ENCODE measurements at places on chromosomes 2 and 18.

- no peak for DNase-seq
These were observed 238.0 kb upstream of the SALL3 start for GRCh38 chr18:78741381-78742217.

DNA sequence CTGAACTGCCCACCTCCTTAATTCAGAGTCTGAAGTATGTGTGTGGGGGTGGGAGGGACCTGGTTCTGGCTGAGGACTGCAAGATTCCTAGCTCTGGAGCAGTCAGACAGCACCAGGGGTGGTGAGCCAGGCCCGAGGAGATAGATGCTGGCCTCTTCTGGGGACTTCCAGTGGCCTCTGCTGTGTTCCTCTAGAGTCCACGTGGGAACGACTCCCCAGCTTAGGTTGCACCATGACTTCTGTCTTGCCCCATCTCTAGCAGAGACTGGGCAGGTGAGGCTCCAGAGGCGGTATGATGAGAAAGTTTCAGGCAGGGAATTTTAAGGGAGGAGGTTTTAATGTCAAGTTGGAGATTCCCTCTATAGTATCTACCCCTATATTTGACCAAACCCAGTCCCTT is 22.0 kb upstream of the RESP18 start:
- DNase-seq, result no peak

DNA sequence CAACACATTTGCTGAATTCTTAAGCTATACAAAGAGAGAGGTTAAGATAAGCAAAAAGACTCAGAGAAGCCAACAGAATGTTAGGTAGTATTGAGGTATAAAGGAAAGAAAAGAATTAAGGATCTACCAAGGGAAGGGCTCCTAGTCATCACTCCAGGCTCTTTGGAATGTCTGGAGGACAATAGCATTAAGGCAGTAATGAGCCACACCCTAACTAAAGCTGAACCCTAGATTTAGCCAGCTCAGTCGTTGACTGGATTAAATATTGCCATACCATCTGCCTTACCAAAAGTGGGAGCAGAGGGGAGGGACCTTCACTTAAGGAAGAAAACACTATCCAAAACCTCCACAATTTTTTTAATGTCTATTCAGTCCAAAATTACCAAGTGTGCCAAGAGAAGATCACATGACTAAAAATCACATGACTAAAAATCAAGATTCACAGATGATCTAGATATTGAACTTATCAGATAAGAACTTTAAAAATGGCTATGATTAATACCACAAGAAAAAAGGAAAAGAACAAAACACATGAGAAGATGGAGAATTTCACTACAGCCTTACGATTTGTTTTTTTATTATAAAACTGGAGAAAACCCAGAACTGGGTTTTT is 59.7 kb downstream of the EXOC6B start:
- no peak for DNase-seq

DNA sequence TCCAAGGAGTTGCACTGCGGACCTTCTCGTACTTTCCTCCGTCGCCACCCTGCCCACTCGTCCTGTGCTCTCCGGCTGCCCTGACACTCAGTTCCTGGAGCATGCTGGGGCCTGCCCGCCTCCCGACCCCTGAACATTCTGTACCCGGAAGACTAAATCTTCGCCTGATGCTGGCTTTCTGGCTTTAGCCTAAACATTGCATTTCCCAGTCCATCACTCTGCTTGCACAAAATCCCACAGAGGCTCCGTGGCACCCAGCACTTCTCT is 550 bp upstream of the SFXN5 start:
- DNase-seq, result no peak

GRCh38 chr2:215241791-215242305 is 70.0 kb upstream of the ATIC start:
- no peak for DNase-seq
